ENCODE measurements at places on chromosomes 3 and 15.

GRCh38 chr3:385151-385550 lies 188.6 kb downstream of the CHL1 start:
- no peak for DNase-seq

GRCh38 chr3:170999737-171000242 lies 26.7 kb downstream of the SLC2A2 start:
- DNase-seq: no peak

- no peak for DNase-seq
These were observed 24.0 kb downstream of the LNP1 start for GRCh38 chr3:100425316-100425715.

DNA sequence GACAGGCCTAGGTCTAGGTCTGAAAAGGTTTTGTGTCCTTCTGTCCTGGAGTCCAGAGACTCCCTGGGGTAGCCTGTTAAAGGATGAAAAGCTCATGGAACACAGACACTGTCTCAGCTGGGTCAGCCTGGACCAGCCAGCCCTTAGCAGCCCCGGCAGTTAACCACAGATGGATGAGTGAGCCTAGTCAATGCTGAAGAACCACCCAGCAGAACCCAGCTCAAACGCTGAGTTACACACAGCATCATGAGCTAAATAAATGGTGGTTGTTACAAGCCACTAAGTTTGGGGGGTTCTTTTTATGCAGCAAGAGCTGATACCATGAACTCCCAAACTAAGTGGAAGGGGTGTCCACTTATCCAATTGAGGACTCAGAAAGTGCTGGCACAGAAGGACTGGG lies 472.8 kb upstream of the PROK2 start:
- DNase-seq: no peak

DNA sequence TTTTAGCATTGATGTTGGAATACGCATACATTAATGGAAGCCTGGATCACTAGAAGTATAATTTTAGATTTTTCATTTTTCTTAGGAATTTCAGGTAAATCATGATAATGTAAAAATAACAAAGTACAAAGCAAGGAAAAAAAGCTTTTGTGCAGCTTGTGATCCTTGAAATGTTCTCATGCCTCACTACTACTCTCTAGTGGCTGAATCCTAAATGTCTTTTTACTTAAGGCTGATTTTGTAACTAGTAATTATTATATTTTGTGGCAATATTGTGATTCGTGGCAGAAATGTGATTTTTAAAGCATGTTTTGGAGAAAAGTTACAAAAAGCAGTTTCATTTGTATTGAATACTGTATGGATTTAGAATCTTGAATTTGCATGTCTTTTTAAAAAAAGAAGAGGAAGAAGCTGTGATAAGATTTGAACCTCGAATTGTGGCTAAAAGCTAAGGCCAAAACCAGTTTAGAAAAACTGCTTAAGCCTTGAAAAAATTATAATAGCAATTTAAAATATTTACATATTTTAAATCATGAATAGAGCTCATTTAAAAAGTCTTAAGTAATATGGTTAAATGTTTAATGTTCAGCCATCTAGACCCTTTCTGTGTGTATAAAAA lies 39.0 kb downstream of the U2SURP start:
- no peak for DNase-seq

DNA sequence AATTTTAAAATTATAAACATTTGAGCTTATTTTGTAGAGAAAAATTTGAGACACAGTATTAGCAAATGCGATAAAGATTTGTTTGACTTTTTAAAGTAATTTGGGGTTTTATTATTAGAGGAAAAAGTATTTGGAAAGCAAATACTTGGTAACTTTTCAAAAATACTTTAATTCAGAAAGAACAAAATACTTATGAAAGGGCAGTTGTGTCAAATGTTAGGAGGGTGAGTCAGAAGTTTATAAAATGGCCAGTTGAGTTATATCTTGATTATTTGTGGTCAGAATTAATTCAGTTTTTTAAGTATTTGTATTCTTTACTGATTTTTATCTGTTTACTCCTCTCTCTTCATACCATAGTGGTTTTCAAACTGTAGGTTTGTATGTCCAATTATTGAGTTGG lies 12.1 kb downstream of the LACTB start:
- no peak for DNase-seq

DNA sequence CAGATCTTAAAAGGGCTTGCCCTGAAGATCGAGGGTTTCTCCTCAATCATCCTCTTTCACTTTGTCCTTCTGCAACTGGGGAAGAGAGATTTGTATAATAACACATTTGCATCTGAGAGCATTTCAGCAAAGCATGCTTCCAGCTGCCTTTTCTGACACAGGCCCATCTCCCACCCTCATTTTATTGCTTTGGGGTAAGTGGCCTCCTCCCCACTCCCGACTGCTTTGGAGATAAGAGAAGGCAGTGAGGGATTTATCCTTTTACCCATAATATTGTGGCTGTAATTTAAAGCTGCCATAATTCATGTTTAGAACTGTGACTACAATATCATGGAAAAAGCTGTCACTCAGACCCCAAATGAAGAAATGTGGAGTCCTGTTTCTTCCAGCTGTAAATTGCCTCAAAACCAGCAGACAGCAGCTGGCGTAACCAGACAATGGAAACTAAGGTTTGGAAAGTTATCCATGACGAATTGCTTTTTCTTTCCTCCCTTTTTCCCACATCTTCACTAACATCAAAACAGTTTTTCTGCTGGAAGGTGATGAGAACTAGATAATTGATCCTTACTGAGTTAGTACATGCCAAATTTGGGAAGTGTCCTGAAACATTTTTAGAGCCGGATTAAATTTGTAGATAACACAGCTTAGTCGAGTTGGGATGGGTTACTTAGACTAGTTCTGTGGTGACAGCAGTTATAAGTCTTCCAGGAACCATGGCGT lies 104.2 kb upstream of the PFN2 start:
- DNase-seq: no peak

DNA sequence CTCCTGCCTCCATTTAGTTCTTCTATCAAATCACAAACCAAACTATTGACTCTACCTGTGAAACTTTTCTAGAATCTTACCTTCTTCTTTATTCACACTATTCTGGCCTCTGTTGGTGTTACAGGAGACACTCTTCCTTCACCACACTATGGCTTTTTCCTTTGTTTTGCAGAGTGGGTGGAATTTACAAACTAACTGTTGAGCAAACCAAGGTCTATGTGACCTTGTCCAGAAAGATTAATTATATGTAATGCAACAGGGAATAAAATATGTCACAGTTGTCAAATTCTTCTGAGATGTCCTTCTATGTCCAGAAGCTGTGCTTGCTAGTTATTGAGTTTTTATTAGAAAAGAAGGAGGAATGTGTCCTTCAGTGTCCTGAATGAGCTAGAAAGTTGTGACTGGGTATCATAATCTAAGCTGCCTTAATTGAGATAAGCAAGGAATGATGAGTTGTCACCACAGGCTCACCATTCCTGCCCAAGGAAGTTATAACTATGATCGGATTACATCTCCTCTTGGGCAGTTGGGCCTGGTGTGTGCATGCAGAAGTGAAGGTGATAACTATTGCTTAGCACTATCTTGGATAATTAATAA lies 21.7 kb downstream of the ARL14 start:
- DNase-seq: no peak

GRCh38 chr3:127914584-127914983 lies 448 bp upstream of the KBTBD12 start:
- DNase-seq: no peak

DNA sequence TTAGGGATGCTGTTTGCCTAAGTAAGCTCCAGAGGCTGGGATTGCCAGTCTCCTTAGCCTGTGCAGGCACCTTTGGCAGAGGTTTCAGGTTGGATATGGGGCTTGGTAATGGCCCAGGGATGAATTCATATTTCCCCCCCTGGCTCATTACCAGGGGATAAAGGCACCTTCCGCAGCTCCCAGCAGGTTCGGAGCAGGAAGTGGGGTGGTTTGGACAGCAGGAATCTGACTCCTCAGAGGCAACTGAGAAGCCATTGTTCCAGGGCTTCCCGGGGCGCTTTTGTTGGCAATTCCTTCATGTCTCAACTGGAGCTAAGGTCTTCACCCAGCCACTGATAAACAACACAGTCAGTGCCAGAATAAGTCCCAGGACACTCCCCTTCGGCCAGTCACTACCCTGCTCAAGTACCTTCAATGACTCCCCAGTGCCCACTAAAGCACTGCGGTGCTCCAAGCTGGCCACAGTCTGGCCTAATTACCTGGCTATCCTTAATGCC lies 85.3 kb upstream of the SLC6A6 start:
- DNase-seq: no peak

GRCh38 chr3:45565342-45565741 lies 29.2 kb upstream of the LIMD1 start:
- no peak for DNase-seq

DNA sequence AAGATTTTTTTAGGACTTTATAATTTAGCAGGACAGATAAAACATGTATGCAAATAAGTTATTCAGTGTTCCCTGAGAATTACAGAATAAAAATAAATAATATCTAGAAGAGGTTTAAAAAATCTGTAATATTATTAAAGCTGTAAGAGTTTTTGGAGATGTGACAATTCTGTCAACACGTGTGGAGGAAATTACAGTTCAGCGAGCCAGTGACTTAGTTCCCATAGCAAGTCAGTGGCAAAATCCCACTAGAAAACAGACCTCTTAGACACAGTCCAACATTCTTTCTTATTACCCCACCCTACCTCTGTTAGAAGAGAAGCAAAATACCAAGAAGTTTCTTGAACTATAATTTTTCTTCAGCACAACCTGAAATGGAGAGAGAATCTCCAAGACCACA lies 16.2 kb upstream of the DENND6A start:
- DNase-seq: no peak

Measured in activated CD8-positive, alpha-beta memory T cell treated with anti-CD3 and anti-CD28 coated beads, Interleukin-2, amount 50 U/mL, for 48 hours (primary cell).